ENCODE measurements at places on chromosomes 16 and 17. TPM values are rescaled to one million over a fixed set of nuclear protein-coding genes. Genes with fewer than 3 reads are reported as not detected.

The HS3ST2 gene
- 6.3 TPM for polyA plus RNA-seq

The TBC1D3 gene
- polyA plus RNA-seq, result not detected

The RBFOX1 gene
- not detected for polyA plus RNA-seq

The ST6GALNAC1 gene
- polyA plus RNA-seq, result 0.84 TPM

The ITPRIPL2 gene
- polyA plus RNA-seq, result 5.9 TPM

The CD300C gene
- polyA plus RNA-seq, result not detected

The TBC1D3B gene
- 0.71 TPM for polyA plus RNA-seq

The TNP2 gene
- polyA plus RNA-seq, result not detected

The OTOA gene
- polyA plus RNA-seq, result not detected

The CLEC3A gene
- not detected for polyA plus RNA-seq

The TNFRSF13B gene
- not detected for polyA plus RNA-seq

The SCARF1 gene
- polyA plus RNA-seq, result 0.05 TPM

The TP53TG3F gene
- not detected for polyA plus RNA-seq

The ZNF423 gene
- polyA plus RNA-seq, result 0.02 TPM

The TERB1 gene
- polyA plus RNA-seq, result not detected

The CCDC200 gene
- polyA plus RNA-seq, result not detected

The RNF112 gene
- 0.05 TPM for polyA plus RNA-seq

The GRB7 gene
- polyA plus RNA-seq, result 5.3 TPM

The CDRT15 gene
- not detected for polyA plus RNA-seq

The UBALD1 gene
- polyA plus RNA-seq, result 4.0 TPM

The MPO gene
- not detected for polyA plus RNA-seq

The TBX6 gene
- 0.06 TPM for polyA plus RNA-seq

The HSD11B2 gene
- polyA plus RNA-seq, result 2.4 TPM

The EVI2B gene
- 0.32 TPM for polyA plus RNA-seq

The KRT33B gene
- 0.21 TPM for polyA plus RNA-seq

Measured in keratinocyte (primary cell).